ENCODE measurements at places on chromosomes 1 and 21.
A peak's percentile ranks its signal among the peaks of the same experiment; 100 is the strongest.

- DNase-seq = no peak
Observed at GRCh38 chr21:39182484-39183271, 573 bp downstream of the PSMG1 start.

- DNase-seq = no peak
Observed at GRCh38 chr1:166905136-166905535, 29.1 kb upstream of the TADA1 start.

- no peak for DNase-seq
Observed at GRCh38 chr1:94038511-94038910, 82.4 kb downstream of the ABCA4 start.

- no peak for DNase-seq
Observed at GRCh38 chr1:154324241-154324640, 1.1 kb upstream of the ATP8B2 start.

GRCh38 chr1:209850342-209850979 lies 22.7 kb downstream of the UTP25 start:
- DNase-seq = peak; percentile 2

DNA sequence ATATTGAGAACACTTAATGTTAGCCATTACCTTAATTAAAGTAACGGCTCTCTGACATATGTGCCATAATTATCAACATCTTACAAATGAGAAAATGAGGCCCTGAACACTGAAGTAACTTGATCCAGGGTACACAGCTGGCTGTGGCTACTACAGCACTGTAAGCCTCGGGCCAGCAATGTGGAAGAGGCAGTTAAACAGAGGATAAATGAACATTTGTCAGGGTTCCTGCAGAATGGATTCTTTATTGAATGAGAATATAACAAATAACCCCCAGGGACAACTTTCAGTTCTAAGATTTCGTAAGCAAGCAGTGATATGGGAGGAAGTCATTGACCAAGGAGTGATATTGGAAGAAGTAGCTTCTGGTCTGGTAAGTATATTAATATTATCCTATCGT lies 70.5 kb upstream of the SCYL3 start:
- DNase-seq = no peak

DNA sequence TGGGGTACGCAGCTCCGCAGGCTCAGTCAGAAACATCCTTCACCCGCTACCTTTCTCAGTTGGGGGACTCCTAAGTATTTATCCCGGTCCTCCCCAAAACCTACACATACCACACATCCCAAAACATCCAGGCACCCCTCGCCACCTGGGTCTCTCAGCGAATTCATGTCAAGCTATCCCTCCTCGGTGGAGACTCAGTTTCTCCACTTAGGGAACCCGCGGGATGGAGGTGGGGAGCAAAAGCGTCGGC lies 1.3 kb upstream of the ZBTB7B start:
- no peak for DNase-seq

DNA sequence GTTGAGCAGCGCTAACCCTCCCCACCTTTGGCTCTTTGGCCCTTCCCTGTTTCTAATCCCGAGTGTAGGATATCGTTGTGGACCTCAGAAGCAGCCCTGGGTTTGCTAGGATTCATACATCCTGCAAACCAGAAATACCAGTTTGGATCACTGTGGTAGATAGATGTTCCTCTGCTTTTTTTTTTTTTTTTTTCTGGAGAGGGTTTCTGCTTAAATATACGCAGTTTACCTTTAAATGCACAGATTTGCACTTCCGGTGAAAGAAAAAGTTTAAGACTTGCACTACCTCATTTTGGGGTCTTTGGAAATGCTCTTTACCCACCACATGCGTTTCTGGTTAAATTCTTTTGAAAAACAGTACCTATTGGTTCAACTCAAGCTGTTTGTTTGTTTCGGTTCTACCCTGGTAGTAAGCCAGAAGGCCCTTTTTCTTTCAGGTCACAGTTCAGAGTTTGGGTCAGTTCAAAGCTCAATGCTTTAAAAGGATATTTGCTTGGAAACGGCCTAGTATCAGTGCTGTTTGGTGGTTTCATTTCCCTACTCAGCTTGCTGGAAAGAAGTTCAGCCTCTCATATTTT lies 908 bp downstream of the DDI2 start:
- no peak for DNase-seq

- DNase-seq = no peak
Observed at GRCh38 chr21:41809891-41810596, 43.2 kb upstream of the RIPK4 start.

DNA sequence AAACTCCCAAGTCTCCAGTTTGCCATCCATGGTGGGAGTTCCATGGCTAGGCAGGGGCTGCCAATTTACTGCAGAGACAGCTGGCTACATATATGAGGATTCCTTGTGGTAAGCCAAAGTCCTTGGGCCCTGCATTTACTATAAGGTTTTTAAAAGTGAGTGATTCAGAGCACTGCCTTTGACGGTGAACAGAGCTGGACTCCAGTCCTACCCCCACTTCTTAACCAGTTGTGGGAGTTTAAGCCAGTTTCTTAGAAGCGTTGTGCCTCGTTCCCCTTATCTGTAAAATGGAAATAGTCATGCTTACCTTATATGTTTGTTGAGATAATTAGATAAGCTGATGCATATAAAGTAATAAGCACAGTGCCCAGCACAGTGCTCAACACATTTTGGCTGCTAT lies 64.6 kb downstream of the LRIG2 start:
- DNase-seq = no peak

- no peak for DNase-seq
Observed at GRCh38 chr1:26972390-26972789, 12.1 kb upstream of the KDF1 start.

GRCh38 chr21:44994695-44995342 lies 55.0 kb downstream of the SLX9 start:
- no peak for DNase-seq

- DNase-seq = no peak
Observed at GRCh38 chr1:63928186-63929105, 154.6 kb downstream of the ROR1 start.

DNA sequence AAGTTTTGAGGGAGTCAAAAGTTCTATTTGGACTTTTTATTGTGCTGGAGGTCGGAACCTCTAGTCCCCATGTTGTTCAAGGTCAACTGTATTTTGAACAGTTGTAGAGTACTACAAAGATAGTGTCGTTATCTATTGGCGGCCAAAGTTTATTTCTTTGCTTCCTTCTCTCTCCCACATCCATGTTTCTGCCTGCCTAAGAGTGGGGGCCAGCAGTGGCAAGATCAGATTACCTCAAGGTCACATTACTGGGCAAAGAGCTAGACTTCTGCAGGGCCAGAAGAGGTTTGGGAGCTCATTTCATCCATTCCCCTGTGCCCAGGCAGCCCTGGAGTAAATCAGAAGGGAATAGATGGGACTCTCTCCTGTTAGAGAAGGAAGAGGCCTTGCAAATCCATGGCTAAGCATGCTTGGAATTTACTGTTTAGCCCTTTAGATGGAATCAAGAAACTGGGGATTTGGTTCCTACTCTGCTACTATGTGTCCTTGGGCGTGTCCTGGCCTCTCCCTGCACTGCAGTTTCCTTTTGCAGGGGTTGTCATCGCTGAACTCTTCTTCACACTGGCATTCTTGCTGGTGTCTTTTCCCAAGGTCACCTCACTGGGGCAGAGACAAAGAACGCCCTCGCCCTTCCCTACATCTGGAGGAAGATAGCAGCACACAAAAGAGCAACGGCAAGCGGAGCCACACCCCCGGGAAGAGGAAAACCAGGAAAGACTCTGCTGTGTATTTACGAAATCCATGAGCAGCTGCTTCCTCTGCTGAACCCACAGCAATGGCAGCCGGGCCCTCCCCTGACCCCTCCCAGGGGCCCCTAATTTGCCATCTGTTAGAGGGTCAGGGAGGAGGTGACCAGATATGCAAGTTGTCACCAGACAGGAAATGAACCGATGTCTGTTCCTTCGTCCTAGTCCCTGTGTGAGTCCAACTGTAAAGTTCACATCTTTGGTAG lies 73.3 kb downstream of the PLPP3 start:
- no peak for DNase-seq

- no peak for DNase-seq
Observed at GRCh38 chr1:20102875-20103274, 16.5 kb downstream of the PLA2G2D start.

DNA sequence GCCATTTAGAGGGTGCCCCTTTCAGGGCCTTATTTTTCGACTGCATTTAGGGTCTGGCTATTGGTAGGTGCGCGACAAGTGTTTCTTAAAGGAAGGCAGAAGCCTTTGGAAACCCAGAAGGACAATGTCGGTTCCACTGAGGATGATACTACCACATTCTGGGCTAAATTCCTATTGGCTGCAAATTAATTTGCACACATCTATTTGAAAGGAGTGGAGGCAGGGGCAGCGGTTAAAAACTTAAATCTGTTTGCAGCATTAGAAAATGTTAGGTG lies 1.1 kb downstream of the PATJ start:
- no peak for DNase-seq
